Bladder microvascular endothelial cell (primary cell): ENCODE measurements at places on chromosomes 3 and 15. TPM values are rescaled to one million over a fixed set of nuclear protein-coding genes. Genes with fewer than 3 reads are reported as not detected.

Gene EIF4E3
- 1.6 and 1.9 TPM in 2 replicates for total RNA-seq

Gene GABRB3
- total RNA-seq: under 0.01 TPM in 1 of 2 replicates, not detected in the other

Gene OR4F6
- not detected in 2 replicates for total RNA-seq

Gene DUOX1
- not detected in 2 replicates for total RNA-seq

Gene ZMYND10
- total RNA-seq: 0.16 and 0.31 TPM in 2 replicates

Gene PLSCR2
- 0.31 TPM in 1 of 2 replicates, not detected in the other for total RNA-seq

Gene CGNL1
- total RNA-seq: 1.9 and 23.0 TPM in 2 replicates

Gene ZNF385D
- total RNA-seq: 2.3 and 3.2 TPM in 2 replicates

Gene ZNF660
- 0.49 and 2.0 TPM in 2 replicates for total RNA-seq

Gene TRANK1
- 7.0 and 12.0 TPM in 2 replicates for total RNA-seq

Gene TF
- 0.19 TPM in 1 of 2 replicates, not detected in the other for total RNA-seq

Gene CFAP20DC
- total RNA-seq: 0.81 and 0.82 TPM in 2 replicates

Gene TIGIT
- not detected in 2 replicates for total RNA-seq

Gene SLC6A1
- not detected in 2 replicates for total RNA-seq

Gene RAB7A
- total RNA-seq: 28.7 and 57.0 TPM in 2 replicates

Gene STARD9
- 19.1 and 28.1 TPM in 2 replicates for total RNA-seq

Gene TUSC7
- not detected in 2 replicates for total RNA-seq

Gene NANOGP8
- total RNA-seq: not detected in 2 replicates

Gene SERPINI1
- 1.4 and 1.6 TPM in 2 replicates for total RNA-seq

Gene BCL6
- total RNA-seq: 2.1 and 2.3 TPM in 2 replicates
